Right renal pelvis (tissue), 4 donors: ENCODE measurements at places on chromosomes 16 and 17.

DNA sequence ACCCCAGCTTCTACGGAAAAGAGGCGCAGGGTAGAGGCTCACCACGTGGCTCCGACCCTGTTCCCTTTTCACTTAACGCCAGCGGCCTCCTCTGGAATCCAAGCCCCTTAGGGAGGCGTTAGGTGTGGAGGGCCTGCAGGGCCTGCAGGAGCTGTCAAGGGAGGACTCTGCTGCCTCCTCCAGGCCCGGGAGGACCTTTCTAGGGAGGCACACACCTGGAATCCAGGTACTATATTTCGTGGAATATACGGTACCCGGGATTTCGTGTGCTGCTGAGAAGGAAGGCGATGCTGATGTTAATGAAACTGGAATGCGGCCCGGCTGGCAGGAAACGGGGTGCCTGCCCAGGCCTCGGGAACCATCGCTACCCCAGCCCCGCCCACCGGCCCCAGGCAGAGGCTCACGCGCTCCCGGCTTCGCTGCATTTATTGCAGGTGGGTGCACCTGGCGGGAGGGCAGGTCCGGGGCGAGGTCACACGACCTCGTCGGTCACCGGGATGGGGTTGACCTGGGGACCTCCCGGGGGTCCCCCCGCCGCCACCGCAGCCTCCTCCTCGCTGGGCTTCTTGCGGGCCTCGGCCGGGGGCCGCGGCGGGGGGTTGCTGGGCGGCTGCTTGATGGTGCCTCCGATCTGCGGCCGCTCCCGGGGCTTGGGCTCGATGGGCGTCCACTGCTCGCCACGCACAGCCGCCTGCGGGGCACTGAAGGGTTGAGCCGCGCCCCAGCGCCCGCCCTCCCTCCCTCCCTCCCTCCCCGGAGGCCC, 4.7 kb downstream of the IL17C start:
- DNase-seq: no peak

DNA sequence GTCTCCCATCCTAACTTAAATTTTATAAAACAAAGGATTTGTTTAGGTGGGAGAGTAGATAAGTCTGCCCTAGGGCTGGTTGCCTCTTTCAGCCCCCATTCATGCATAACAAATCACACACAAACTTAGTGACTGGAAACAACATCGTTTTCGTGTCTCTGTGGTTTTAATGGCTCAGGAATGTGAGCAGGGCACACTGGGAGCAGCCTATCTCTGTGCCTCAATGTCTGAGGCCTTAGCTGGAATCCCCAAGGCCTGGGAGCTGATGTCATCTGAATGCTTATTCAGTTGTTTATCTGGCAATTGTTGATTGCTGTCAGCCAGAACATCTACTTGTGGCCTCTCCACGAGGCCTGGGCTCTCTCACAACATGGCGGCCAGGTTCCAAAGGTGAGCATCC, 101.9 kb upstream of the HSBP1 start:
- no peak for DNase-seq

- DNase-seq: no peak
Observed at GRCh38 chr17:8038954-8039610, at the start of gene ALOX15B. TSS of gene ALOX15B (plus strand) at chr17:8039059. CDS start at chr17:8039156, 97 bp downstream.

- no peak for DNase-seq
Observed at GRCh38 chr17:55487695-55488432, 23.4 kb downstream of the SMIM36 start.

GRCh38 chr17:51427323-51427811, 167.0 kb downstream of the UTP18 start:
- no peak for DNase-seq

DNA sequence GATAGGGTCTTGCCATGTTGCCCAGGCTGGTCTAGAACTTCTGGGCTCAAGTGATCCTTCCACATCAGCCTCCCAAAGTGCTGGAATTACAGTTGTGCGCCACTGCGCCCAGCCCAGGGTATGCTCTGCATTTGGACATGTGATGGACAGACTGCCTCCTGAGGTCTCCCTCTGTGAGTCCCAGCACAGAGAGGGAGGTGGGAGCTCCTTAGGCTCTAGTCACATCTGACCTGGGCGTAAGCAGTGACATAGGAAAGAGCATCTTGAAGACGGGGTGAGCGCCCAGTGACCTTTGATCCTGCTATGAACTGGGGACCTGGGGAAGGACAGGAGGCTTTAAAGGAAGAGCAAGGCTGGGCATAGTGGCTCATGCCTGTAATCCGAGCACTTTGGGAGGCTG, 2.2 kb upstream of the GFAP start:
- DNase-seq: no peak

DNA sequence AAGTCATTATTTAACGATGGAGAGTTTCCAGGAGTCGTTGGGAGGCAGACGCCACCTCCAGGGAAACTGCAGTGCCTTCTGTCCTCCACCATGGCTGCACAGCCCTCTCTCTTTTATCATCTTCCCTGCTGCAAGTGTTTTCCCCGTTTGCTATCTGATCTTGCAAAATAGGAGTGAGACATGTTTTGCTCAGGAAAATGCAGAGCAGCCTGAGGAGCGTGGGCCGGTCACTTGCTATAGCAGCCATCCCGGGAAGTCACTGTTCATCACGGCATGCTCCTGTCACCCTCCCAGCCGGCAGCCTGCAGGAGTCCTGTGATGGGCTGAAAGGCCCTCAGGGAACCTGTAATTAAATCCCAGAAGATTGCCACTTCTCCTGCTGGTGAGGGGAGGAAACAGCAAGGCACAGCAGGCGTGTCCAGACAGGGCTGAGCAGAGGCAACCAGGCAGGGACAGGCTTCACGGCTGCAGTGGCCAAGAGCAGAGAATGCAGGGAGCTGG, 143.1 kb downstream of the GSG1L start:
- DNase-seq: no peak

DNA sequence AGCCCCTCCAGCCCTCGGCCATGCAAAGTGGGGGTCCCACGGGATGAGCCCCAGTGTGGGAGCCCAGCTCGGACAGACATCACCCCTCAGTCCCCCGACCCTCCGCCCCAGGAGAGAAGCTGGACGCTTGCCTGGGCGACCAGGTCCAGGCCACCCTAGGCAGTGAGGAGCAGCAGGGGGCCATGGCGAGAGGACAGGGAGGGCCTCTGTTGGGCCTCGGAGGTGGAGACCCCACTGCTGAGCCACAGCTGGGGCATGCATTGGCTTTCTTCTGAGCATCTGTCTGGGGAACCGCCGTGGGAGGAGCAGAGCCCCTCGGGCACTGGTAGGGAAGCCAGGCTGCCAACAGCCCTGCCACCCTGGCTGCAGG, 13.0 kb downstream of the ACTG1 start:
- DNase-seq: no peak
